ENCODE measurements at places on chromosomes 4 and X. TPM values are rescaled to one million over a fixed set of nuclear protein-coding genes. Genes with fewer than 3 reads are reported as not detected.

The MAGEB10 gene
- total RNA-seq: not detected

GRCh38 chr4:661231-661630 is 12.8 kb downstream of the ATP5ME start:
- no peak for DNase-seq
- H3K27me3 ChIP-seq: peaks cover 2% of the 10 kb centered on the region
- H3K4me1 ChIP-seq: peaks cover 26% of the 10 kb centered on the region
- no peaks in the 10 kb centered on the region for H3K36me3 ChIP-seq

The SPP1 gene
- 238 TPM for total RNA-seq

DNA sequence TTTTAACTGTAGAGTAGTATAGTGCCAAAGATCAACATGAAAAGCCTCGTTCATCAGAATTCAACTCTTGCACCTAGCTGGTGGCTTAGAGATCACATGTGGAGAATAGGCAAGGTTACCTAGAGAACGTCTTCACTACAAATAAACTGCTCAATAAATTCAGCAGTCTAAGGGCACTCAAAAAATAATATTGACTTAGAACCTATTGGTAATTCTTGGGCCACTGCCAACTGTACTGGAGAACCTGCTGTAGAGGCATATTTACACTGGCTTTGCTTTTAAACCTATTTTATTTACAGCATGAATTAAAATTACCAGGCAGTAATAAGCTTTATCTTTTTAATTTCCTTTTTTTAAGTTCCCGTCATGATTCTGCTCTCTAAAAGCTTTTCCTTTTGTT is 343.7 kb downstream of the PDHA2 start:
- H3K4me1 ChIP-seq: no peaks in the 10 kb centered on the region
- H3K36me3 ChIP-seq: no peaks in the 10 kb centered on the region
- no peak overlapping the region for H3K27ac ChIP-seq
- no peak for DNase-seq
- no peaks in the 10 kb centered on the region for H3K27me3 ChIP-seq
- H3K4me3 ChIP-seq: no peak overlapping the region

Data from muscle of leg (tissue), 16 donors.